ENCODE measurements at places on chromosomes 3 and 15. TPM values are rescaled to one million over a fixed set of nuclear protein-coding genes. Genes with fewer than 3 reads are reported as not detected.

The TM4SF18 gene
- 2.7 TPM for total RNA-seq

The PLCH1 gene
- 0.06 TPM for total RNA-seq

The CLEC3B gene
- 28.8 TPM for total RNA-seq

The FSIP1 gene
- 1.5 TPM for total RNA-seq

The CIB2 gene
- 1.6 TPM for total RNA-seq

All from aortic smooth muscle cell (primary cell).